Femur (tissue), 1 donor: ENCODE measurements at places on chromosomes 5 and 9.
A peak's percentile ranks its signal among the peaks of the same experiment; 100 is the strongest.

- DNase-seq: no peak
These were observed 79.6 kb downstream of the TLR4 start for GRCh38 chr9:117783828-117784227.

- peak; percentile 88 for DNase-seq
These were observed 250.0 kb downstream of the NR3C1 start for GRCh38 chr5:143153332-143154119.

- no peak for DNase-seq
These were observed 4.8 kb upstream of the KCNMB1 start for GRCh38 chr5:170393958-170394357.

DNA sequence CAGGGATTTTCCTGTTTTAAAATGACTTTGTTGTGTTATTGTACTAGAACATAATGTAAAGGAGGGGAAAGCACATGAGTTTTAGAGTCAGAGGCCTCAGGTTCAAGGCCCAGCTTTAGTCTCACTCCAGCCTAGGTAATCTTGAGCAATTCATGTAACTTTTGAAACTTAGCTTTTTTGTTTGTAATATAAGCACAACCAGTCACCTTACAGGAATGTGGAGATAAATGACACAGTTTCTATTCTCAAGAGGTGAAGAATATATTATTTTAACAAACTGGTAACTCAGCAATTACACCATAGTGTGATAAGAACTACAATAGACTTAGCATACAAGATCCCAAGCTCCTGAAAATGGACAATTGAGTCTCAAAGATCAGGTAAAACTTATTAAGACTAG, 51.2 kb downstream of the ADAMTS19 start:
- DNase-seq: no peak

DNA sequence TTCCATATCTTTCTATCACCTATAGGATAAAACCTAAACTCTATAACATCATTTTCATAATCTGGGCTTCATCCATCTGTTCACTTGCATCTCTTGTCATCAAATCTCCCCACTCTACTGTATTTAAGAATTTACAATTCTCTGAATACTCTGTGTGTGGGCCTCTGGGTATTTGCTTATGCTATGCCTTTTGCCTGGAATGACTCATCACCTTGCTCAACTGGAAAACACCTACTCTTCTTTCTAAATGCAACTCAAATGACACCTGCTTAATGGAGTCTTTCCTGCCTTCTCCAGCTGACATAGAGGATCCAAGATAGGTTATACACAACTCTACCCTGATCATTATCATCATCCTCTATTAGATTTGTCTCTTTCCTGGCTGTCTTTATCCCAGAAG, 421.7 kb downstream of the SPATA31D1 start:
- no peak for DNase-seq

DNA sequence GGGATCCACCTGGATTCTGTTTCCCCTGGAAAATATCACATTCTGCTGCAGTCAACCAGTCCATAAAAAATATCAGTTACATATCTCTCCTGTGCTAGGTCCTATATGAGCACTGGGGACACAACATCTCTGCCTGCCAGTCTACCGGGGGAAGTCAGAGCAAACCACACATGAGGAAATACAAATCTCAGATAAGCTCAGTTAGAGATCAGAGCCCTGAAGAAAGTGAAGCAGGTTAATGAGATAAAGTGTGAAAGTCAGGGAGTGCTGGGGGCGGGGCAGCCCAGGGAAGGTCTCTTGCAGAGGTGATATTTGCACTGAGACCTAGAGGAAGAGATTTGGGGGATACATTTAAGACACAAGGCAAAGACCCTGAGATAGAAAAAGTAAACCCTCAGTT, 67.8 kb upstream of the SLC1A1 start:
- no peak for DNase-seq

GRCh38 chr9:130530938-130531337, 48.4 kb upstream of the FUBP3 start:
- no peak for DNase-seq

DNA sequence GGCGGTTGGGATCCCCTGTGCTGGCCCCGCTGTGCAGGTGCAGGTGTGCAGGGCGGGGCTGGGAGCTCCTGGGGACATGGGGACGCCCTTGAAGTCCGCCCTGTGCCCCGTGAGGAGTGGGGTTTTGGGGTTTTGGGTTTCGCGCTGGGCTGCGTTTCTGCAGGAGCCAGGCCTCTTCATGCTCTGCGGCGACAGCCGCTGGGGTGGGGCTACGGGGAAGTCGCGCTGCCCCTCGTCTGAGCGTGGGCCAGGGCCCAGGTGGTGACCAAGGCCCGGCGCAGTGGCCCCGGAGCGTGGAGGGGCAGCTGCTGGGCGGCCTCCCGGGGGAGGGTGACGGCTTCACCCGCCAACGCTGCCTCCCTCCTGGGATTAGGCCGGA, 47.8 kb upstream of the IRX4 start:
- no peak for DNase-seq

DNA sequence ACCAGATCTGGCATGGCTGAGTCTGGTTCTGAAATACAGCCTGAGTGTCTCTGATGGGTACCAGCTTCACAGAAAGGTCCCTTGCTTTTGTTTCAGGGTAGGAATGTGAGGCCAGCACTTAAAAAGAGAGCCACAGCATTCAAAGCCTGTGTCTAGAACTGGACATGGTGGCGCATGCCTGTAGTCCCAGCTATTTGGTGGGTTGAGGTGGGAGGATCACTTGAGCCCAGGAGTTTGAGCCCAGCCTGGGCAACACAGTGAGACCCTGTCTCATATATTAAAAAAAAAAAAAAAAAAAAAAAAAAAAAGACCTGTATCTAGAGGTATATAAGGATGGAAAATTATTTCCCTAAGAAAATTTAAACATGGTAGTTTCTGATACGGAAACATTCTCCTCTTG, 202.3 kb downstream of the GAPVD1 start:
- no peak for DNase-seq

- no peak for DNase-seq
These were observed 4.8 kb downstream of the HSDL2 start for GRCh38 chr9:112384690-112385089.

- DNase-seq: no peak
These were observed 85.2 kb downstream of the GRAMD2B start for GRCh38 chr5:126508251-126508961.

GRCh38 chr9:20561531-20561930, 60.8 kb downstream of the MLLT3 start:
- no peak for DNase-seq

DNA sequence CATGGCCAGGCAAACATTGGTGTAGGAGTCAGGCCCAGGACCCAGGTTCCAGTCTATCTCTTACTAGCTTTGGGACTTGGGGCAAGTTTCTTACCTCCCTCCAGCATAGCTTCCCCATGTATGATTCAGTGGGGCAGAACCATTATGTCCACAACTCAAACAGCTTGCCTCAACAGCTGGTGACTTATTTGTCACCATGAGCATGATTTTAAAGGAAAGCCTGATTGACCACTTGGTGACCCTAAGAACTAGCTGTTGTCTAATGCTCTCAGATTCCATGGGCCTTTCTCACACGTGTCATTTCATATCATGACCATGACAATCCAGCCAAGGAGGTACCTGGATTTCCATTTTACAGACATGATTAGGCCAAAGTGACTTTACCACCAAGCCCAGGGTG, 126.4 kb downstream of the TTLL11 start:
- DNase-seq: no peak

GRCh38 chr5:52665559-52665958, 122.2 kb upstream of the ITGA1 start:
- DNase-seq: peak; percentile 20

DNA sequence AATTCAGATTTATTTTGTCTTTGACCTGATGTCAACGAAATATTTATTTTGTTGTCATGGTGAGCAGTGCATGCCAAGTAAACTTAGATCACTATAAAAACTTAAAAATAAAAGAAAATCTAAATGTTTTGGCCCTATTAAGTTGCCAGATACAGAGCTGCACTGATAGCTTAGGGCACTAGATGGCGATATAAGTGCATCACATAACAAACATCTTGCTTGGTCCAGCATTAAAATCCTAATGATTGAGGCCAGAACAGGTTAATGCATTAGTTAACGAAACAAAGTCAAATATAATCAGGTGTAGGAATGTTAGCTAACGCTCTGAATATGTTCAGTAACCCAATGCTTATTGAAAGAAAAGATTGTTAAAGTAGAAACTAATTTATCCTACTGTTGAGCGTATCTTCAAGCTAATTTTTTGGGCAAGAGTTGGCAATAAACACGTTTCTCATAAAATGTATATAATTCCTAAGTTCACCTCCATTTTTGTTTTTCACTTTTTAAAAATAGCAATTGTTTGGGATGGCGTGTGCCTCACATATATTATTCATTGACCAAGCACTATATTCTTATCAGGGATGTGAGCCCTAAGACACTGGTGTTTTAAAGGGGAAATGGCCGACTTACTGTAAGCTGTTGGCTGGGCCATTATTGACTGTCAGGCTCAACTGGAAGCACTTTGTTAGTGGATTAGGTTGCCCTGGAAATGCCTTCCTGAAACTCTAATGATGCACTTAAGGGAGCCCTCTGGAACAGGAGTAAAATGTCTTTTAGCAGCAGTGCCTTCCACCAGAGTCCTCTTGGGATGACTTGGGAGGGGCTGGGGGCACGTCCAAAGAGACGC, 33.3 kb downstream of the KCTD16 start:
- DNase-seq: peak; percentile 48

DNA sequence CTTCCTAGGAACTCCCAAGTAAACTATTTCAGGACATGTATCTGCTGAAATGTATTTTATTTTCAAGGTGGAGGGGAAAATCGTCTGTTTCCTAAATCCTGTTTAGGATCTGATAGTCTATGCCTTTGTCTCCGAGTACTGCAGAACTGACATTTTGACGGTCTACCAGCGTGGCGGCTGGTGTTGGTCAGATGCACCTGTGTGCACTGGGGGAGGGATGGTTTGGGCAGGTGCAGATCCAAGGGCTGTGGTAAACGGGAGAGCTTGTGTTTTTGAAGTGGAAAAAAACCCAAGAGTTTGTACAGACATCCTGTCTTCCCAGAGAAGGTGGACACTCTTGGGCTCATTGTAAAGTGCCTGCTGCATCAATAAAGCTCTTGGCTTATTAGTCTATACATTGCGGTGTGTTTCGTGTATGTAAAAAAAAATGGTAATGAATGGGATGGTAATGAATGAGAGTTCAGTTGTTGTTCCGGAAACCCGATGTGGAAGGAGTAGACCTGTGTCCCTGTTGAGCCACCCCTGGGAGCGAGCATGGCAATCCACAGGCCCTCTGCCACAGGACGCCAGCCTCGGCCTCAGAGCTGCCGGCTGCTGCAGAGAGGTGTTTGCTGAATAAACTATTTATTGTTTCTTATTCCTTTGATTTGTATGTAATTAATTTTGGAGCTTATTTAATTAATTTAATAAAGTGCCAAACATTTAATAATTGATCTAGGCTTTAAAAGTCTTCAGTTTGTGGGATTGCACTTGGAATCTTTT, 15.3 kb downstream of the ARPC5L start:
- DNase-seq: no peak

DNA sequence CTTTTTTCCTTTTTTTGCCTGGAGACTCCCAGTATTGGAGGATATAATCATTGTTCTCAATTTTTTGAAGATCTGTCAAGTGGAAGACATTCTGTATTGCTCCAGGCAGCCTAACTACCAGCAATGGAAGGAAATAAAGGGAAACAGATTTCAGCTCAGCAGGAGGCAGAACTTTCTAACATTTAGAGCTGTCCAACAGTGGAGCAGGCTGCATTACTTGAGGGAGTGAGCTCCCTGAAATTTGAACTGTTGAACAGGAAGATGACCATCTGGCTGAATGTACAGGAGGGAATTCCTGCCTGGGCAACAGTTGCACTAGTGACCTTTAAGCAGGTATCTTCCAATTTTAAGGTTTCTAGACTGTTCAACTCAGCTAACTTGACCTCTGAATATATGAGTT, 1.1 kb upstream of the GAPVD1 start:
- DNase-seq: no peak

DNA sequence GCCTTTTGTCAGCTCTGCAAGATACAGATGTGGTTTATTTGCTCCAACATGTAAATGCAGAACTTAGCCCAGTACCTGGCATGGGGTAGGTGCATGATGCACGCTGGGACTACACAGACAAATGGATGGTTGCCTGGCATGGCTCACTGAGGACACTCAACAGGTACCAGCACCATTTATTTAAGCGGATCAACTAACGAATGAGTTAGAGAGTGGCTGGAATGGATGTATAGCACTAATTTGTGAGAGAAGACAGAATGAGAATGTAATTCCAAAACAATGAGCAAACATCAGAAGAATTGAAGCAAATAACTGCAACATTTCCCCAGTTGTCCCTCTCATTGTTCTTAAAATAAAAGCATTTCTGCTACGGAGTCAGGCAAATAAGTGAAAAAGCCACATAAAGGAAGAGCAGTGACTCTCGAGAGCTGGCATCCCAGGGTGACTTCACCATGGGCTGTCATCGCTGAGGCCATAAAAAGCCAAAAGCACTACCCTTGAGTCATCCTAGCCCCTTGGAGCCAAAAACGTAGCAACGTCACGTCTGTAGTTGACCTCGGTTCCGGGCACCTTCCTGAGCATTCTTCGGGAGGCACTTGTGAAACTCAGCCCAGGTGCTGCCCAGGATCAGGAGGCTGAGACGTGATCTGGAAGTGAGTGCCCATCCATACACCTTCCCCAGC, 290.3 kb downstream of the NSG2 start:
- no peak for DNase-seq

GRCh38 chr9:68780380-68780712, 75.3 kb downstream of the PIP5K1B start:
- DNase-seq: no peak

GRCh38 chr5:56012281-56012963, 17.7 kb upstream of the IL6ST start:
- DNase-seq: no peak

GRCh38 chr5:96001262-96001661, 39.6 kb upstream of the ELL2 start:
- DNase-seq: no peak

DNA sequence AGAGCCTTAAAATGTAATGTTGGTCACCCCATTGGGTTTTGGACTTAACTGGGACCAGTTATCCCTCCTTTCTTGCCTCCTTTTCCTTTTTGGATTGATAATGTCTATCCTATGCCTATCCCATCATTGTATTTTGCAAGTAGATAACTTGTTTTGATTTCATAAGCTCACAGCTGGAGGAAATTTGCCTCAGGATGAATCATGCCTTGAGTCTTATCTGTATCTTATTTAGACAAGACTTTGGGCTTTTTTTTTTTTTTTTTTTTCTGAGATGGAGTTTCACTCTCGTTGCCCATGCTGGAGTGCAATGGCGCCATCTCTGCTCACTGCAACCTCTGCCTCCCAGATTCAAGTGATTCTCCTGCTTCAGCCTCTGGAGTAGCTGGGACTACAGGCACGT, 443.3 kb downstream of the DNAH5 start:
- DNase-seq: no peak

DNA sequence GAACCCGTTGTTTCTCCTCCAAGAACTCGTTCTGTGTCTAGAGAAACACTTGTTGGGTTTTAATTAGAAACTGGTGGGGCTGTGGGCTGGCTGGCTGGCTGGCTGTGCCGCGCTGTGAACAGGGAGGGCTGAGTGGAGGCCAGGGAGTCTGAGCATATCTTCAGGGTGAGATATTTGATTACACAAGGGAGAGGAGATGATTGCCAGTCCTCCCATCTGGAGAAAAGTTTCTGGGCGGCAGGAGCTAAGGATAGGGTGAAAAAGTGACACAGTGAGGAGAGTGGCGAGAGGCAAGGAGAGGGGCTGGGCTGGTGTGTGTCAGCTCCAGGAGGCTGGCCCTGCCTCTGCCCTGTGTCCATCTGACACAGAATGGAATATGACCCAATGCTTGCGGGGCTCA, 63.0 kb downstream of the GDNF start:
- DNase-seq: no peak
